ENCODE measurements at places on chromosomes 6 and 20. TPM values are rescaled to one million over a fixed set of nuclear protein-coding genes. Genes with fewer than 3 reads are reported as not detected.

Gene LY6G6D
- not detected for total RNA-seq

Gene ABHD16B
- not detected for total RNA-seq

Gene BTNL2
- total RNA-seq = not detected

Gene GATA5
- total RNA-seq = not detected

Gene EDN1
- 1.0 TPM for total RNA-seq

GRCh38 chr6:153424719-153425400, 293.8 kb upstream of the RGS17 start:
- DNase-seq = no peak

DNA sequence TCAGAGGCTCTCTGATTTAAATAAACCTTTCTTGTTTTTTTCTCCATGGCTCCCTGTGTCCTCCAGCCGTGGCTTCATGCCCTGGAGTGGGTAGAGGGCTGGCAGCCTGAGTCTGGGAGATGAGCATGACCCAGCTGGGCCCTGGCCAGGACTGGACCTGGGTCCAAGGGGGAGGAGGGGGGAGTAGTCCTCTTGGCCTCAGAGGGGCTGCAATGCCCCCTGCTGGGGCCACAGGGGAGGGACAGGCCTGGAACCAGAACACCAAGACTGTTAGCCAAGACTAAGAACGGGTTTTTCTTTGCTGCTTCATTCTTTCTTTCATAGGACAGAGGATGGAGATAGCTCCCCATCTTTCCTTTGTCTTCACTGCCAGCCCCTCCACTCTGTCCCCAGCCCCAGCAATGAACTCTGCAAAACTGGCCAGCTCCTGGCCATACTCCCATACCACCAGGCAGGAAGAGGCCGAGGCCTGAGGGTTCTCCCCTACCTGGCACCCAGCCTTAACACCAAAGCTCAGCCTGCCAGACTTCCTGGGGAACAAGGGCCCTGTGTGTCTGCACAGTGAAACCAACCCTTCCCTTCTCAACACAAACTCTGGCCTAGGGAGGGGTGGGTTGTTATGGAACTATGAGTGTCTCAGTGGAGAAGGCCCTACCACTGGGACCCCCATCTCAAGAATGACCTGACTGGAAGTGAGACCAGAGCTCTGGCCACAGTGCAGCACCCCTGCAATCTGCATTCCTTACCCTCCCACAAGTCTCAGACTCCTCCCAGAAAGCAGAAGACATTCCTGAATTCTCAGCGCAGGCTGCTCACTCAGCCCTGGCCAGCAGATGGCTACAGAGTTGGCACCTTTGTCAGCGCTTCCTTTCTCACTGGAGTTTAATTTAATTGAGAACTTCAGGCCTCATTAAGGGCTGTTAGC, 11.0 kb downstream of the SLC29A1 start:
- no peak for DNase-seq

DNA sequence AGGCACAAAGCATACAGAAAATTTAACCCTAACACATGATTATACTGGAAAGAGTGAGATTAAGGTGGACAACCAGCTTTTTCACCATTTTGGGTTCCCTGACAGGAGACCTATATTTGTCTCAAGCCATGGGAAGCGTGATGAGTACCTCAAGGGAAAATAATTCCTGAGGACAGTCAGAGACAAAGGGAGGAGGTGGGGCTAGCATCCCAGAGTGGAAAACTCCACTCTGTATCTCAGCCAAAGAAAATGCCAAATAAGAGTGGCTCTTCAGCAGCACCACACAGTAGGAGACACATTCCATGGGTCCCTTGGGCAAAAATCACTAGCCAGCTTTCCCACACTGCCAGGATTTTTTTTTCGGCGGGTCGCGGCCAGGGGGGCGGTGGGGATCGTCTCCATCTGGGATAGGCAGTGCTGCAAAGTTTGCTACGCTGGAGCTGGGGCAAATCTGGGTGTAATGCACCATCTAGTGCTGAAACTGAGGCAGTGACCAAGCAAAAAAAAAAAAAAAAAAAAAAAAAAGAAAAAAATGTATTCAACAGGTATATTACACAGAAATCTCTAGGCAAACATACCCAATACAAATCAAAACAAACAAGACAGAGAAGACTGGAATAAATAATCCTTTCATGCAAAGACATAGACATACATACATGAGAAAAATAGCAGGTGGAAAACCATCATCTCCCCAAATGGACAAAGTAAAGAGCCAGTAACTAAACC, 77.3 kb upstream of the SLC35F1 start:
- DNase-seq = no peak

DNA sequence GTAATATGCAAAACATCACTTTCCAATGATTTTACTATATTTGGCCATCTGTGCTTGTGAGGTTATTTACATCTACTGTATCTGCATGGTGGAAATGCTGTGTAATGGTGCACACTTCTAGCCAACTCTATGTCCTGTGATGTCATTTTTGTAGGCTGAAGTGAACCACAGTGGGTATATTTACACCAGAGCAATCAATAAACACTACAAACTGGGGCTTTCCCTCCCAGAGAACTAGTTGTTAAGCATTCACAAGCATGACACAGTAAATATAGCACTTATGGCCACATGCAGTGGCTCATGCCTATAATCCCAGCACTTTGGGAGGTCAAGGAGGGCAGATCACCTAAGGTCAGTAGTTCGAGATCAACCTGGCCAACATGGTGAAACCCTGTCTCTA, 4.9 kb downstream of the SLC22A2 start:
- no peak for DNase-seq
